Muscle of arm (tissue), 14 donors: ENCODE measurements at places on chromosomes 3 and 15. TPM values are rescaled to one million over a fixed set of nuclear protein-coding genes. Genes with fewer than 3 reads are reported as not detected.

SEMA3B gene
- polyA plus RNA-seq = 32.6 TPM

KIF15 gene
- 11.1 TPM for polyA plus RNA-seq

PLA2G4B gene
- 78.6 TPM for polyA plus RNA-seq

MEX3B gene
- polyA plus RNA-seq = 15.8 TPM

VEPH1 gene
- not detected for polyA plus RNA-seq

PRSS50 gene
- 0.10 TPM for polyA plus RNA-seq

ENTPD3 gene
- polyA plus RNA-seq = 3.7 TPM

RTP3 gene
- polyA plus RNA-seq = not detected

TRPM7 gene
- 20.2 TPM for polyA plus RNA-seq

FETUB gene
- not detected for polyA plus RNA-seq

SLC27A2 gene
- not detected for polyA plus RNA-seq

TMEM158 gene
- 0.98 TPM for polyA plus RNA-seq

GPR160 gene
- 3.7 TPM for polyA plus RNA-seq

MAP1A gene
- polyA plus RNA-seq = 44.8 TPM

TBC1D2B gene
- polyA plus RNA-seq = 27.5 TPM
